ENCODE measurements at places on chromosomes 16 and 17.

GRCh38 chr16:1333149-1333812 is at the start of gene BAIAP3:
BAIAP3 (plus strand) TSS chr16:1333645; CDS start chr16:1338550, 4,905 bp downstream.
- no peak for DNase-seq

DNA sequence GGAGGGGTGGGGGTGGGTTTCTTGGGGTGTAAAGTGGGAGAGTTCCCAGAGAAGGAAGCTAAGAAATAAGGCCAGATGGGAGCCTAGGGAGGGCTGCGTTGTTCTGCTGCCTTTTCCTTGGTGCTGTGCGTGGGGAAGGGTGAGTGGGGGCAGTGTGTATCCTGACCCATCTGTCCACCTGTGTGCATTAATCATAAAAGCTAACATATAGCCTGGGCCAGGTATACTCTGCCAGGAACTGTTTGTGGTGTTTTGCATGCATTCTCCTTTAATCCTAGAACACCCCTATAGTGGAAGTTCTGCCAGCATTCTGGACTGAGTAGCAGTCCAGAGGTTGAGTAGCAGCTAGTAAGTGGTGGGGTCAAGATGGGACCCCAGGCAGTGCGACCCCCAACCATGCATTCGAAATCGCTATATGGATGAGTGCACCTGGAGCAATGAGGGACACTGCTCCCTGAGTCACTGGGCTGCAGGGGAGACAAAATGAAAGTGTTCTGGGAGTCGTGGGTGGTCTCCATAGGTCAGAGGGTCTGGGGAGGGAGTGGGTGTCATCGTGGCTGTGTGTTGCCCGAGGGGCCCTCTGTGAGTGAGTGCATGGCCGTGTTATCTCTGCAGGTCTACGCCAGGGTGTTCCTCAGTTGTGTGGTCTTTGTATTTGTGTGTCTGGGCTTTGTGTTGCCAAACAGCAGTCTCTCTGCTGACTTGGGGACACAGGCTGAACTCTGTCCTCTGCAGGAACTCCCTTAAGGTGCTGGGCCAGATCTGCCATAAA is 1.3 kb downstream of the ERBB2 start:
- no peak for DNase-seq

DNA sequence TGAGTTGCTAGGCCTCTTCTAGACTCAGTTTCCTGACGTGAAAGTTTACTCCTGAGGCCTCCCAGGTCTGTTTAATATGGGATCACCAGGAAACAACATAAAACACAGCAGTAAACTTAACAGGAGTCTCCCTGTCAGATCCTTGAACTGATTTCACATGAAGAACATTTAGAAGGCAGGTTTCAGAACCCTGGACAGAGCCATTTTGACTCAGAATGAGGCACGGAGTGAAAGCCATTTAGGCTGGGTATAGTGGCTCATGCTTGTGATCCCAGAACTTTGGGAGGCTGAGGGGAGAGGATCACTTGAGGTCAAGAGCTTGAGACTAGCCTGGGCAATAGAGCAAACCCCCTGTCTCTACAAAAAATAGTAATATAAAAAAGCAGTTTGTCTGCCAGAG is 289.1 kb downstream of the CA10 start:
- DNase-seq, result no peak

GRCh38 chr17:37787055-37787757 is 42.3 kb upstream of the HNF1B start:
- DNase-seq, result no peak

GRCh38 chr17:57861000-57861789 is 11.4 kb upstream of the MRPS23 start:
- DNase-seq, result no peak

- no peak for DNase-seq
These were observed 725.7 kb upstream of the GOT2 start for GRCh38 chr16:59459806-59460205.

DNA sequence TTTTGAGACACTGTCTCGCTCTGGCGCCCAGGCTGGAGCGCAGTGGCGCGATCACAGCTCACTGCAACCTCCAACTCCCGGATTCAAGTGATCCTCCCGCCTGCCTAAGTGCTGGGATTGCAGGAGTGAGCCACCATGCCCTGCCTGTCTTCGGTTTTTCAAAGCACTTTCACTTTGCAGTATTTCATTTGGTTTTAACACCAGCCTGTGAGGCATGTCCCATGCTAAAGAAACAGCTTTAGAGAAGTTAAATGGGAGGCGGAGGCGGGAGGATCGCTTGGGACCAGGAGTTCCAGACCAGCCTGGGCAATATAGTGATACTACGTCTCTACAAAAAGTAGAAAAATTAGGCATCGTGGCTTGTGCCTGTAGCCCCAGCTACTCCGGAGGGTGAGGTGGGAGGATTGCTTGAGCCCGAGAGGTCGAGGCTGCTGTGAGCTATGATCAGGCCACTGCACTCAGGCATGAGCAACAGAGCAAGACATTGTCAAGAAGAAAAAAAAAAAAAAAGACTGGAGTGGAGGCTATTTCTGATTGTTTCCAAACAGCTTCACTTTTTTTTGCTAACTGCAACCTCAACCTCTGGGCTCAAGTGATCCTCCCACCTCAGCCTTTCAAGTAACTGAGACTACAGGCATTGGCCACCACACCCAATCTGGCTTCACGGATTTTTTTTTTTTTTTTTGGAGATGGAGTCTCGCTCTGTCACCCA is 1.3 kb downstream of the METTL23 start:
- no peak for DNase-seq

DNA sequence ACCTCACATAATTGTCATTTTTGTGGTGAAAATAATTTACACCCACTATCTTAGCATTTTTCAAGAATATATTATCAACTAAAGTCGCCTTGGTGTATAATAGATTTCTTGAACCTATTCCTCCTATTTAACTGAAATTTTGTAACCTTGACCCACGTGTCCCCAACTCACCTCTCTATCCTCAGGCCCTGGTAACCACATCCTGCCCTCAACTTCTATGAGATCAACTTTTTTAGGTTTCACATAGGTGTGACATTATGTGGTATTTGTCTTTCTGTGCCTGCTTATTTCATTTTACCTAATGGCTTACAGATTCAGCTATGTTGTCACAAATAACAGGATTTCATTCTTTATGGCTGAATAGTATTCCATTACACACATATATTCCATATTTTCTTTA is 73.0 kb upstream of the CNTNAP4 start:
- DNase-seq, result no peak

GRCh38 chr17:80441133-80441578 is 26.2 kb downstream of the ENDOV start:
- DNase-seq, result no peak

- DNase-seq, result peak; percentile 12
These were observed 97.5 kb downstream of the METRNL start for GRCh38 chr17:83176623-83177583.

DNA sequence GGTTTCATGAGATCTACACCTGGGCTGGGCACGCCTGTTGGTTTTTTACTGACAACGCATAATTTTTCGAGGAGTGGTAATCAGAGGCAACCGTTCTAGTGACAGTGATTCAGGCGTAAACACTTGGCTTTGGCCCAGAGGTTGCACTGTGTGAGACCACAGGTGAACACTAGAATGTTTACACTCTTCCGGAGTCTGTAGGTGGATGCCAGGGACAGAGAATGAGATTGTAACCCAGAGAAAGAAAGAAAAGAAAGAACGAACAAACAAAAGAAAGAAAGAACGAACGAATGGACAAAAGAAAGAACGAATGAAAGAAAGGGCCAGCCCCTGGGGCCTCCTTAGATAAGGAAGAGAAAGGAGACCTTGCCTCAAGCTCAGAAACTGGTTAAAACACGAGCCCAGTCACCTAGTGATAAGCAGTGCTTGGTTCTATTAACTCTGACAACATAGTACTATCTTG is 113.2 kb downstream of the PRKCB start:
- no peak for DNase-seq

DNA sequence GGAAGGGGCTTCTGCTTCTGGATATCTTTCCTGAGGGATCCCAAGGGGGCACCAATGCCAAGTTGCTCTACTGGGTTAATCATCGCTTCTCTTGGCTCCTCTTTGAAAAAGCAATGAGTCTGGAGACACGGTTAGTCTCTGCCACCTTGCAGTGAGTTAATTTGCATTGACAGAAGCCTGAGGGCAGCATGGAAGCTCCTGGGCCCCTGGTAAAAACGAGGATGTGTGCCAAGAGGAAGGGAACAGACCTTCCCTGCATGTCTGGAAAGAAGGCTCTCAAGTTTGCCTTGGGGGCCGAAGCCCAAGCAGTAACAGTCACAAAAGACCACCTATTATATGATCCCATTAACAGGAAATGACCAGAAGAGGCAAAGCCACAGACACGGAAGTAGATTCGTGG is 86.7 kb downstream of the IRX5 start:
- peak; percentile 66 for DNase-seq

GRCh38 chr17:82390015-82390859 is 18.7 kb downstream of the UTS2R start:
- no peak for DNase-seq

- DNase-seq, result no peak
These were observed 209.3 kb downstream of the FTO start for GRCh38 chr16:53913099-53913870.

GRCh38 chr17:19513897-19514488 is 19.7 kb upstream of the SLC47A1 start:
- peak; percentile 59 for DNase-seq

DNA sequence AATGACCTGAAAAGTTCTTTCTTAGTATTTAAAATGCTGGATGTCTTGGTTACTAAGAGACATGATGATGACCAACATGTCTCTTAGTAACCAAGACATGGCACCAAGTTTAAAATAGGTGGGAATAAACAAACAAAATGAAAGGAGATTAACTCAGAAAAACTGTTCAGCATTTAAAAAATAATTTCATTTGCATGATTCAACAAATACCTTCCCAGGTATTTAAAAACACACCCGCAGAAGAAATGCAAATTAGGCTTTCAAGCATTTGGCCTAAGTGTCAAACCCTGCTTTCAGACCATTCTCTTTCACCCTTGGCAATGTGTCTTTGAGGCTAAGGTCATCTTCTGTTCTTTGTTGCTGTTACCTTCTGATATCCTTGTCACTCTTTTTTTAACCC is 91.4 kb upstream of the CORO6 start:
- no peak for DNase-seq

DNA sequence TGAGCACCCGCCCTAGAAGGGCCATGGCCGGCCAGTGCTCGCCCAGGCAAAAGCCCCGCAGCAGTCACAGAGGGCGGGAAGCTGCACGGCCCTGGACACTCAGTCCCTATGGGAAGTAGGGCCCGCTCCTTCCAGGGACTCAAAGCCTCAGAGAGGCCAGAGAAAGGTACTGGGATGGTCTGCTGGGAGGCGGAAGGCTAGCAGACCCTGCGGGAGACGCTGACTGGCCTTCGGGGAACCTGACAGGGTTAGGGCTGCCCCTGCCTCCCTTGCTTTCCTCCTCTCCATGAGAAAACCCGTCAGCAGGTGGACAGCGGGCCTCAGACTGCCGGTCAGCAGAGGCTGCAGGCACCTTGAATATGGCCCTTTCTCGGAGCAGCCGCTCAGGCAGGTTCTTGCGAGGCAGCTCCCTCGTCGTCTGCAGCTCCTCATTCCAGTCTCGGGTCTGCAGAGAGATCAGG is 11.5 kb downstream of the CLUH start:
- peak; percentile 61 for DNase-seq

GRCh38 chr16:1152123-1152638 is 725 bp upstream of the CACNA1H start:
- DNase-seq, result no peak

- no peak for DNase-seq
These were observed 4.7 kb upstream of the TBX21 start for GRCh38 chr17:47728214-47728877.

DNA sequence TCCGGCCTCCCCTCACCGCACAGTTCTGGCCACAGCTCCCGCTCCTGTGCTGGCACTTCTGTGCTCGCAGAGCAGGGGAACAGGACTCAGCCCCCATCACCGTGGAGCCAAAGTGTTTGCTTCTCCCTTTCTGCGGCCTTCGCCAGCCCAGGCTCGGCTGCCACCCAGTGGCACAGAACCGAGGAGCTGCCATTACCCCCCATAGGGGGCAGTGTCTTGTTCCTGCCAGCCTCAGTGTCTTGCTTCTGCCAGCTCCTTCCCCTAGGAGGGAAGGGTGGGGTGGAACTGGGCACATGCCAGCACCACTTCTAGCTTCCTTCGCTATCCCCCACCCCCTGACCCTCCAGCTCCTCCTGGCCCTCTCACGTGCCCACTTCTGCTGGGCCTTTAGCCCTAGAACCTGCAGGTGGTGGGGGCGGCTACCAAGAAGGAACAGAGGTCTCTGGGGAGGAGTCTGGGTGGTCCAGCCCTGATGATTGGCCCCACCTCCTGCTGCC is 645 bp upstream of the ELMO3 start:
- no peak for DNase-seq

DNA sequence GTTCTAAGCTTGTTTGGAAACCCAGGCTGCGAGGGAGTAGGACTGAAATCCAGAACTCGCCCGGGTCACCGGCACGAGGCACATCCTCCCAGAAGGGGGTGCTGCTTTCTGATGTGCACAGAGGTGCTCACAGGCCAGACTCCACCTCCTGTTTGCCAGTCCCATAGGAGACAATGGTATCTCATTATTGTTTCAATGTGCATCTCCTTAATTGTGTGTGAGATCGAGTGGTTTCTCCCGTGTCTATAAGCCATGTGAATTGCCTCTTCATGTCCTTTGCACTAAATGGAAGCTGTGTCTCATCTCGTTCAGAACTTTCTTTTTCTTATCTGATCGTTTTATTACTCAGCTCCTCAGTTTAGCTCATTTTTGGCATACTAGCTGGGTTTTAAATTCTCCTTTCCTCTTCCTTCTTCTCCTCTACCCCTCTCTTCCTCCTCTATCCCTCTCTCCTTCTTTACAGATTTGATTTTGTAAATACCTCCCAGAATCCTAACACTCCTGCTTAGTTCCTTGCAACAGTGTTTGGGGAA is 32.1 kb upstream of the PRKCB start:
- no peak for DNase-seq
